Camera-type eye (tissue), 1 donor: ENCODE measurements at places on chromosomes 2 and 18. TPM values are rescaled to one million over a fixed set of nuclear protein-coding genes. Genes with fewer than 3 reads are reported as not detected.

The SIX2 gene
- 12.4 TPM for total RNA-seq

The C2orf72 gene
- total RNA-seq, result 4.9 TPM

The STAMBP gene
- total RNA-seq, result 40.7 TPM

The SPR gene
- 4.5 TPM for total RNA-seq

The MDH1B gene
- total RNA-seq, result 3.5 TPM
